HS-27A (cell line): ENCODE measurements at places on chromosomes 3 and 15.
A peak's percentile ranks its signal among the peaks of the same experiment; 100 is the strongest.

- DNase-seq = no peak
These were observed 55.5 kb upstream of the SMAD3 start for GRCh38 chr15:67009576-67010569.

DNA sequence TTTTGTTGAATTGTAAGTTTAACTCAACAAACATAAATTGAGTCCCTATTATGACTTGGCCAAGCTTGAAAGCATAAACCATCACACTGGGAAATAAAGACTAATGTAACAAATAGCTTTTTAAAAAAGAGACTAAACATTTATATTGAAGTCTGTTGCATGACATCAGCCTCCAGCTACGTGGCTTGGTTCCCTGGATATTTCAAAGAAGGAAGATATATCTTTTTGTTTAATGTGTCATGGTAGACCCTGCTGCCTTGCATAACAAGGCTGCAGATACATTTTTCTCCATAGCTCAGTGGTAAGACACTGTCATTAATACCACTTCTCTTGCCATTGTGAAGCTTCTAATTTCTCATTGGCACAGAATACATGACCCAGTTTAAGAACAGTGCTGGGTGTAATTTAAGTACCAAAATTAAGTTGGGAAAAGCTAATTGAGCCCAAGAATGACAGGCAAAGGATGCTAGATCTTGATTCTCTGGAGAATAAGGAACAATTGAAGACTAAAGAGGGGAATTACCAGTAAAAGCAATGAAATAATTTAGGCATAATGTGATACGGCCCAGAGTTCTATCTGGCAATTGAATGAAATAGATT, 14.0 kb downstream of the RCN2 start:
- DNase-seq = no peak

DNA sequence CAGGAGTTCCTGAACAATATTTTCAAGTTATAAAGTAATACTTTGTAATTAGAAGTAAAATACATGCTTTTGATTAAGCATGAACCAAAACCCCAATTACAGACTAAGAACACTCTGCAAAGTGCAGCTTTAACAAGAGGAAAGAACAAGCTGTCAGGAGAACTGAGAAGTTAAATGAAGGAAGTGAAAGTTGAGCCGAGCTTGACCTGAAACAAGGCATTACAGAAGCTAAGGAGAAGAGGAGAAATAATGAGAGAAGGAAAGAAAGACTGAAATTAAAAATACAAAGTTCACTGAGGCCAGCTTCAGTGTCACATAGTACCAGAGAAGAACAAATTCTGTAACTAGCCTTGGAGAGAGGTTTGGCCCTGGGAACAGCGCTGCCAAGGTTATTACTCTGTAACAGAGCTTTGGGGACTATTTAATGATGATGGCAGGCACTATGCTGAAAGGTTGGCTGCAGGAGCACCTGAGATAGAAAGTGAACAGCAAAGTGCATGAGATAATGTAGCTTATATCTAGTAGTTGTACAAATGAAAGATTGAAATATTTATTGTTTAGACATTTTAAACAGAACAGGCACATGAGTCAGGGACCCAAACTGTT, 241.9 kb upstream of the PEX5L start:
- DNase-seq = no peak

- DNase-seq = peak; percentile 99
These were observed 3.1 kb upstream of the LARP6 start for GRCh38 chr15:70856884-70857561.

DNA sequence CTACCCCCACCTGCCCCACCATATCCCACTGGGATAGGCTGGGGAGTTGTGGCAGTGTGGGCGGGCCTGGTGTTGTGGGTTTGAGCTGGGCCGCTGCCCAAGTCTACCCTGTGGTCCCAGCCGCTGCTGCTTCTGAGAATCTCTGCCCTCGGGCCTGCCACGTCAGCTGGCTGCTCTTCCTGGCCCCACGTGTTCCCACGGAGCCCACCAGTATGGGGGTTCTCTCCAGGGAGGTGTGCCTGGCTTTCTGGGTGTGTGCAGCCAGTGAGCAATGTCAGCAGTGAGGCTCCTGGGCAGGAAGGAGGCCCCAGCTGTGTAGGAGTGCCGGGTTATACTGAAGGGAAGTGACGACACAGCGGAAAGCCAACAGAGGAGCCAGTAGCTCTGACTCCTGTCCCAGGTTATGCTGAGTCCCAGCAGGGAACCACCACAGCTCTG, 10.5 kb downstream of the GNAI2 start:
- no peak for DNase-seq

- no peak for DNase-seq
These were observed 53.8 kb downstream of the FSIP1 start for GRCh38 chr15:39728845-39729244.

- no peak for DNase-seq
These were observed 222.1 kb upstream of the NR2F2 start for GRCh38 chr15:96108405-96108804.

DNA sequence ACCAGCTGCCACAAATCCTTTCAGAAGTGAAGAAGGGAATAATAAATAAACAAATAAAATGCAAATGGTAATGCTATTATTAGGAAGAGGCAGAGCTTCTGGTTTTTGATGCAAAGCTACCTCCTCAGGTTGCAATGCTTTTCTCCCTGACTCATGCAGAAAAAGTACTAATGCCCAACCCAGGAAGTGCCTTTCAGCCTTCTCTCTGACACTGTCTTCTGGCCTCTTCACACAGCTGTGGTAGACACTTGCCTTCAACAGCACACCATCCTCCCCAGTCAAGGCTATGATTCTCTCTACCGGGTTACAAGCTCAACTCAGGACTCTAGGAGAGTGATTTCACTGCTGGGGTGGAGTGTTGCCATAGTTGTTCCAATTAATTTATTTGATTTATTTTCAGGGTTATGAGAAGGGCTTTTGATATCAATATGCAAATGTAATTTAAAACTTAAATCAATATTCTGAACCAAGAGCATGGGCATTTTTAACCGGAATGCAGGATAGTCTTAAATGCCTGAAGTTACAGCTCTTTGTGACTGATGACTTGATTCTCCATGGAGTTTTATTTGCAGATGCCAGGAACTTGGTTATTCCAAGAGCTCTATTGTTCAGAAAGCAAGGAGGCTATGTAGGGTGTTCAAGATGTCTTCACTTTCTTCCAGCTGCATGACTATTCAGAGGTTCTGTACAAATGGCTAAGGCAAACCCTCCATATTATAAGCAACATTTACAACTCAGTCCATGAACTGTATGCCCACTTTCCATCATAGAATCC, 27.1 kb upstream of the GALNT15 start:
- DNase-seq = no peak

- no peak for DNase-seq
These were observed 1068.6 kb upstream of the CADM2 start for GRCh38 chr3:83890039-83890762.

DNA sequence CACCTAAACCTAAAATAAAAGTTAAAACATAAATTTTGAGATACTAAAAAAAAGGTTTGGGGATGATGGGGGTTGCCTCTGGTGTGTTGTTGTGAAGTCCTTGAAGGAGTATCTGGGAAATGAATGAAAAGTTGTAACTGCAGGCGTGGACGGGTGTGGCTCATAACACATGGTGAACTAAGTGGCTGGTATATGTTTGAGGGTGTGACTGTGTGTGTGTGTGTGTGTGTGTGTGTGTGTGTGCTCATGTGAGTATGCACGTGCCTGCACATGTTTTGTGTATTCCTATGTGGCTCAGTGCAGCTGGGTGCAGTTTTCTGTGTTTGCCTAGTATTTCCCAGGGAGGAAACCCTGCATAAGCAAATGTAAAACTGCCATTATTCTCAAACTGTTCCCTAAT, 229.9 kb upstream of the TRIM42 start:
- DNase-seq = no peak

DNA sequence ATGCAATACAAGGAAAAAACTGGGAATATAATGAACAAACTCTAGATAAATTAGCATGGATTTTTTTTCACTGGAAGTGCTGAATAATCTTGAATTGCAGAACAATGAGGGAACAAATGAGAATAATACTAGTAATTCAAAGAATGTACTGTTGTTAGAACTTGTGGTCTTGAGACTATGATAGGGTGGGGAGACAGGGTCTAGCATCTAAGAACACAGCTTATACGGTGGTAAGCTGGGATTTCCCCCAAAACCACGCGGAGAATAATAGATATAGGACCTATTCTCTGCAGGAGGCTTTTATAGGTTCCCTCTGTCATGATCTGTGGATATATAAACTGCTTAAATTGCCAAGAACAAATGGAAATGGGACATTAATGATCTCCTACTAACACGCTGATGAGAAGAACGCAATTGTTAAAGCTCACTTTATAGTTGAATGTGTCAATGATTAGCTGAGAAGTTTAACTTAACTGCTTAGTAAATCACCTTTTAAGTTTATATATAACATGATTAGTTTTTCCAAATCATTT, 692.3 kb downstream of the ZPLD1 start:
- DNase-seq = no peak

DNA sequence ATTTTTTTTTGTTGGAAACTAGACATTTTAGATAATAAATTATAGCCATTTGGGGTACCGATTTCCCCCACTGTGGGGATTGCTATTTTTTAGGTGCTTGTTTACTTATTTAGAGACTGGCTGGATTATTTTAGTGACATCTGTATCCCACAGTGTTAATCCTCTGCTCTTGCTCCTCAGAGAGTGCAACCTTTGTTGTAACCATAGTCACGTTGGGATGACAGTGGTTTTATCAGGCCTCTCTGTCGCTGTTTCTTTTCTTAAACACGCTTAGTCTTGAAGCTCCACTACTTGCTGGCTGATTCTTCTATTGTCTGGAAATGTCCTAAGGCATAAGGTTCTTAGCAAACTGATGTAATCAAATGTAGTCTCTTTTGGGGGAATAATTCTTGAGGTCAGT, 451.6 kb upstream of the SEMA6D start:
- DNase-seq = no peak

DNA sequence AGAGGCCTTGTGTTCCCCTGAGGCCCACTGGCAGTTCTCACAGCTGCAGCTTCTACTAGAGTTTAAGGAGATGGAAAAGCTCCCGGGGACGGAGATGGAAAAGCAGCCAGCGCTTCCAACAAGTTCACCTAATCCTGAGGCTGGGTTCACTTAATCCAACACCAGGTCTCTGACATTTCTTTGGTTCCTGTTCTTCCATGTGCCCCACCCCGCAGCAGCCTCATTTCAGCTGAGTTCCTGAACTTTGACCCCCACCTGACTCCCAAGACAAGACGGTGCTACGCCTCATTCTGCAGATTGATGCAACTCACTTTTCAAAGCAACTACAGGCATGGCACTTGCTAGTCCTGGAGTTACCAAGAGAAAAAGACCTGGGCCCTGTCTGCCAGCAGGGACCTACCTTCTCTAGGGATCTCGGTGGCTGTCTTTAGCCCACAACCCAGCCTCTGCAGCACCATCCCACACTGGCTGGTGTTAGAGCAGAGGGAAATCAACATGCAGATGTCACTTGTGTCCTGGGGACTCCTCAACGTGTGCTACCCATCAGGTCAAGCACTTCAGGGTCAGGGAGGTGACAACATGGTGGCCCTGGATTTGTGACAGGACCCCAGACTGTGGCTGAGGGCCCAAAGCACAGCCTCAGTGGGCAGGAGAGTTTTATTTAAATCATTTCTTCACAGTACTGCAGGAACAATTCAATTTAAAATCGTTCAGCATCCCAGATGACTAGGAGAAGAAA, 406.1 kb downstream of the VPS13C start:
- no peak for DNase-seq

DNA sequence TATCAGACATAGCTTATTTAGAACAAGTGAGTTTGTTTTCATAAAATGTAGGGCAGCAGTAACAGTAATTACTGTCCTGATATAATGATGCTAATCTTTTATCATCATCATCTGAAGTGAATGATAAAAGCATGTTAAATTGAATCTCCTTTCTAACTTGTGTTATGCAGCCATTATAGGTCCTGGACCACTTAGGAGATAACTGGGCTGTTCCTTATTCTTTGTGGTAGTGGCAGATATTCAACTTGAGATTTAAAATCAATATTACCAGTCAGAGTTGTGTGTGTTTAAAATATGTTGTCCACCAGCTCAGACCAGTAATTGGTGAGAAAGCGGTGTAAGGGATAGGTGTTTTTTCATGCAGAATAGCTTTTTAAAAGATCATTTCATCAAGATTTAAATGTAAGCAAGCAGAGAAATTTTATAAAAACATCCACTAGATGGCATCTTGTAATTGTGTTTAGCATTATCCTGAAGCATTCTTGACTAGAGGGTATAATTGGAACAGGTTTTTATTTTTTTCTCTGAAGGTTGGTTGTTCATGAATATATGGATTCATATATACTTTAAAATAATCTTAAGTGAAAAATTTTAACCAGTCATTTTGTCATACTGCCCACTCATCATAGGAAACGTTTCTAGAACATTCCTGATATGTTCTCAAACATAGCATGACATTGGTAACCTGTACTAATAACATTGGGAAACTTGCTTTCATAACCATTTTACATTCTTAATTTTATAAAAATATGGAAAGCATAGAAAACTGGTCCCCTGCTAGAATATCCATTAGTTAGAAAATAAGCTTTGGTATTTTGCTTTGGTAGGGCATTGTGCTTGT, 153.9 kb downstream of the BBX start:
- DNase-seq = no peak

DNA sequence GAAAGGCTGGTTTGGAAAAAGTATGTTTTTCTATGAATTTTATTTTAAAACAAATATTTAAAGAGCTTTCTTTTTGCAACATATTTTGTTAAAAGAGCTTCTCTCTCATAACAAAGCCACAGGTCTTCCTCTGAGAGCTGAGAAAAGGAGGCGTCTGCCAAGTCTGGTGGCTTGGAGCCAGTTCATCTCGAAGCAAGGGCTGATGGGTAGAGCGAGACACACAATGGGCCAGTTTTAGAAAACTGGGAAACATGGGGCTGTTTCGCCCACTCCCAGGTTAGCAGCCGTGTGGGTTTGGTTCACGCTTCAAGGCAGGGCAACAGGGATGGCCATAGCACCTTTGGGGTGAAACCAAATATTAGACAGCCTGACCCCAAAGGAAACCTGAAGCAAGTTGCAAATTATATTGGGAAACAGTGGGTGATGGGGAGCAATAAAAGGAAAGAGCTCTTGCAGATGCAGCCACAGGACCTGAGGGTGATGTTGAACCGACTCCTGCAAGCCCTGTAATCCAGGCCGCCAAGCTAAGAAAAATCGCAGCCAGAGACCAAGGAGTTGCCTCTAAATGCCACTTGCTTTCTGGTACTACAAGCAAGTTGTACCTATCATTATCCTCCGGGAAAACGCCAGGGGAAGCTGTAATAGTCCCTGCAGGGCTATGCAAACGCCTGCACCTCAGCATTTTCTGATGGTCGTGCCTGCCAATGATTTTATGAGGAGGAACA, 88.4 kb upstream of the GALNT15 start:
- DNase-seq = no peak

GRCh38 chr3:49132437-49133225, at the start of gene LAMB2:
LAMB2 (minus strand) TSS chr3:49133050; CDS start chr3:49132867, 183 bp downstream.
- DNase-seq = peak; percentile 79

DNA sequence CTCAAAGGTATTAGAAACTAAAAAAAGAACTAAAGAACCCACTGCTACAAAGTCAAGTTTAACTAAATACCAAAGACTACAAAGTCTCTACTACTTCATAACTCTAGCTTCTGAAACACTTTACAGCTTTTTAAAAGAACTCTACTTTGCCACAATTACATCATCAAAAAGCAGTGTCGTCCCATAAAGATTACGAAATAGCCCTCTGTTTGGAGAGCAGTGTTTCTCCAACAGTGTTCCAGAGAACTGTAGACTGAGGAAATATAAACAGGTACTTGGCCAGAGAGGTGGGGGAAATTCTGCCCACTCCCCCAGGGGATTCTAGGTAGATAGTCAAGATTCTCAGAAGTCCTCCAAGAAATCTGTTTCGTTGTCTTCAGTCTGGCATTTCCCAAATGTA, 225.6 kb downstream of the PDZRN3 start:
- no peak for DNase-seq
